CD4-positive, alpha-beta T cell treated with Interleukin-21 for 1 hour (primary cell): ENCODE measurements at places on chromosomes 3 and 15.
A peak's percentile ranks its signal among the peaks of the same experiment; 100 is the strongest.

DNA sequence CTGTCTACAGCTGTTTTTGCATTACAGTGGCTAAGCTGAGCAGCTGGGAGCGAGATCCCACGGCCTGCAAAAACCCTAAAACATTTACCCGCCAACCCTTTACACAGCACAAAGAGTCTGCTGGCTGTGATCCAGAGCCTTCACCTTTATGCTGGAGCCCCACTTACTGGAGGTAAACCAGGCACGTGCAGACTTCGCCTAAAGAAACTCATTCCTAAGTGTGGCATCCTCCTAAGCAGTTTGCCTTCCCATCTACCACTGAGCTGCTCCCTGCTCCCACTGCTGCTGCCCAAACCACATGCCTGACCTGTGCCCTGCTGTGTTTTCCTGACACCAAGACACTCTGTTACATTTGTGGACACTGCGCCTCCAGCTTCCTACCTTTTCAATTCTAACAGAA is 53.0 kb downstream of the CHSY1 start:
- no peak for DNase-seq

GRCh38 chr3:111952086-111952485 is 26.7 kb upstream of the ABHD10 start:
- no peak for DNase-seq

GRCh38 chr15:48875241-48875960 is 2.5 kb upstream of the EID1 start:
- DNase-seq: no peak

DNA sequence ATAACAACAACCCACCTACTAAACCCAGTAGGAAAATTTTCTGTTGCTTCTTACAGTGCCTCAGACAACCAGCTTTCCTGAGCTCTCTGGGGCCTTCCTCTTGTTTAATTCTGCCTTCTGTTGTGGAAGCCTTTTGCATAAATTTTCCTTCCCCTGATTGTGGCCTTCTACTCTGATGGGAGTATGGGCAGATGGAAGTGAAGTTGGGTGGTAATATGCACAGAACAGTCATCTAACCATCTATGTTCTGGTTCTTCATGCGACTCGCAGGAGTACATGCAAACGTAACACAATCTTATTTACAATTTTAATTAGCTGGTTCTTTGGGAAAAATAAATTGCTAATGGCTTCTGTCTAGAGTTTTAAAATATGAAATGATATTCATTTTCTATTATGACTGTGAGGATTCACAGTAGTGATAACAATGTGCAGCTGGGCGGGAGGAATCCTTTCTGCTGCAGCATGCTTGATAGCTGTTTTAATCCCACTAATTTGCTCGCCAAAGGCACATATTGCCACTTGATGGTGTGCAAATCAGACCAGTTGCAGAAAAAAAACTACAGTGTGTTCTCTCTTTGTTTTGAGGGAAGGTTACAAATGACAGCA is 311.5 kb upstream of the ROPN1 start:
- DNase-seq: no peak

- DNase-seq: no peak
Observed at GRCh38 chr3:126113733-126114442, 30.0 kb upstream of the SLC41A3 start.

GRCh38 chr3:99332718-99333117 is 305.7 kb upstream of the COL8A1 start:
- DNase-seq: no peak

GRCh38 chr15:74768771-74769342 is 13.0 kb upstream of the CSK start:
- peak; percentile 73 for DNase-seq

DNA sequence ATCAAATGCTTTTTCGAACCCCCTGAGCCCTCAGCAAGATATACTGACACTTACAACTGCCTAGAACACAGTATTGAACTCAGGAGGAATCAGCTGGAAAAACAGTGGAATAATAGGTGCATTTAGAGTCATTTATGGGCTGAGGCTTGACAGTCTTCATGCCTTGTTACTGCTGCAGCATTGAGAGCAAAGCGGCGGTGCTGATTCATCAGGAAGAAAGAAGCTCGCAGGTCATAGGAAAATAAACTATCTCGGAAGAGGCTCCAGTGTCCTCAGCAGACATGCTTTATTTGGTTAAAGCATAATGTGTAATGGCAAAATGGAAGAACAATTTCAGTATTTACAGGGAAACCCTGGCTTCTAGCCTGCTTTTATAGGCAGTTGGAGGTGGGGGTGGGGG is 30.1 kb upstream of the NEO1 start:
- no peak for DNase-seq

GRCh38 chr3:58625196-58625824 is 41.3 kb downstream of the FAM3D start:
- DNase-seq: no peak

- no peak for DNase-seq
Observed at GRCh38 chr3:150242220-150242936, 165.7 kb upstream of the TSC22D2 start.

- DNase-seq: no peak
Observed at GRCh38 chr3:39168156-39168780, 14.9 kb upstream of the CSRNP1 start.

- DNase-seq: no peak
Observed at GRCh38 chr3:148990236-148990635, 1.1 kb upstream of the GYG1 start.

- DNase-seq: peak; percentile 23
Observed at GRCh38 chr15:73982222-73982962, 9.7 kb downstream of the STOML1 start.

DNA sequence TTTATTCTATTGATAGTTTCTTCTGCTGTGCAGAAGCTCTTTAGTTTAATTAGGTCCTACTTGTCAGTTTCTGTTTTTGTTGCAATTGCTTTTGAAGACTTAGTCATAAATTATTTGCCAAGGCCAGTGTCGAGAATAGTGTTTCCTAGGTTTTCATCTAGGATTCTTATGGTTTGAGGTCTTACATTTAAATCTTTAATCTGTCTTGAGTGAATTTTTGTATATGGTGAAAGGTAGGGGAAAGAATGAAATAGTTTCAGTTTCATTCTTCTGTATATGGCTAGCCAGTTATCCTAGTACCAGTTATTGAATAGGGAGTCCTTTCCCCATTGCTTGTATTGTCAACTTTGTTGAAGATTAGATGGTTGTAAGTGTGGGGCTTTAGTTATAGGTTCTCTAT is 10.6 kb upstream of the GCSAM start:
- no peak for DNase-seq

- DNase-seq: no peak
Observed at GRCh38 chr15:25208735-25209134, 230.1 kb downstream of the UBE3A start.

- no peak for DNase-seq
Observed at GRCh38 chr15:62889734-62890505, 152.6 kb upstream of the TPM1 start.

DNA sequence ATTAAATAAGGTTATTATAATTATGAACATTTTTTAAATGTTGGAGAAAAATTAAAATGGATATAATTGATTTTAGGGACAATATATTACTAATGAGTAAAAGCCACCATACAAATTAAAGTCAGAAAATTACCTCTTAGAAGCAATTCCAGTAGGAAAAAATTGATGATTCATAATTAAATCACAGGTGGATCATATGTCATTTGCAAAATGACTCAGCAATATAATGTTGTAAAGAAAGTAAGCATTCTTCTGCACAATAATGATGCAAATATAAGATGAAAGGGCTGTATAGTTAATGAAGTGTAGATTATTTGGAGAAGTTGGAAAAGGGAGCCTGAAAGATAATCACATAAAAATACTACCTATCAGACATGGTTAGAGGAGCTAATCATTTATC is 25.8 kb downstream of the ZPLD1 start:
- no peak for DNase-seq

- no peak for DNase-seq
Observed at GRCh38 chr3:174596447-174596982, 262.6 kb upstream of the NAALADL2 start.

- no peak for DNase-seq
Observed at GRCh38 chr3:135246027-135246426, 451.0 kb downstream of the EPHB1 start.

- no peak for DNase-seq
Observed at GRCh38 chr15:98422130-98422478, 226.2 kb upstream of the IGF1R start.

GRCh38 chr3:197730200-197730599 is 6.5 kb downstream of the RUBCN start:
- DNase-seq: no peak

- DNase-seq: no peak
Observed at GRCh38 chr3:111737706-111738086, 121.4 kb upstream of the PHLDB2 start.

DNA sequence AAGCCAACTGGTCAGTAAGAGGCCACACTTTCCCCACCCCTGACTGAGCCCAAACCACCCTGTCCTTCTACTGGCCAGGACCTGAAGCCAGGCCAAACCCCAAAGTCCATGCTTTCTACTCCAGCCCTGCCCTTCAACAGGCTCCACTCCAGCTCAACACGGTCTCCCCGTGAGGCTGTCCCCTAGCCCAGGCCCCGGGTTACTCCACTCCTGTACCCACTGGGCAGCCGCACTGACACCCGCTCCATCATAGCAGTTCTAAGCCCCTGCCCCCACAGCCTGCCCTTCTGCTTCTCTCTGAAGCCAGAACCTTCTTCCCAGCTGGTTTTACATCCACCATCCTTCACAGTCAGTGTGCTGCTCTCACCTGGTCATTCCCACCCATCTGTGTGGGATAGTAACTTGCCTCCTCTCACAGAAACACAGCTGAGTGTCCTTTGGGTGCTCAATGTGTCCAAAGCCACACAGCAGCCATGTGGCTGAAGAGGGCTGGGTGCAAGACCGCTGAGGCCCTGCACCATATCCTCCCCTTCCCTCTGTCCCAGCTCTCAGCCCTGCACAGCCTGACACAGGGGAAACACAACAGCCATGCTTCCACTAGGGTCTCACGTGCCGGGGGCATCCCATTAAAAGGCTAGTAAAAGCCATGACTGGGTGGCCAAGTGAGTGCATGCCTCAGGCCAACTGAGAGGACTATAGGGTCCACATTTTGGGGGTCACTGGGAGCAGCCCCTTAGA is 38.1 kb downstream of the TLE3 start:
- no peak for DNase-seq

- DNase-seq: no peak
Observed at GRCh38 chr15:26392956-26393355, 379.9 kb downstream of the GABRB3 start.

DNA sequence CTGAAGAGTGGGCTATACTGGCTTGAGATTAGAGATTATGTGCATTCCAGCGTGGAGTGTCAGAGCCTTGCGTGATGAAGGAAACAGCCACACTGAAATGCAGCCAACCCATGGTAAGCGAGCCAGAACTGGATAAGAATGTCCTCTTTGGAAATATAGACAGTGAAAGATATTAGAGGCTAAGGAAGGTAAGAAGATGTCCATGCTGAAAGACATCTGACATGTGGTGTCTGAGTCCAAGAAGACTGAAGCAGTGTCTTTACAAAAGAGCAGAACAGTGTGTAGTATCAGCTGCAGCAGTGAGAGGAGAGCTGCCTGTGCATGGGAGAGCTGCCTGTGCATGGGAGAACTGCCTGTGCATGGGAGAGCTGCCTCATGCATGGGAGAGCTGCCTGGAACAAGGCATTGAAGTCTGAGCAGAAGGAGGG is 672.2 kb downstream of the DIPK2A start:
- DNase-seq: no peak

GRCh38 chr15:75677465-75678323 is 30.0 kb downstream of the SNX33 start:
- DNase-seq: no peak

DNA sequence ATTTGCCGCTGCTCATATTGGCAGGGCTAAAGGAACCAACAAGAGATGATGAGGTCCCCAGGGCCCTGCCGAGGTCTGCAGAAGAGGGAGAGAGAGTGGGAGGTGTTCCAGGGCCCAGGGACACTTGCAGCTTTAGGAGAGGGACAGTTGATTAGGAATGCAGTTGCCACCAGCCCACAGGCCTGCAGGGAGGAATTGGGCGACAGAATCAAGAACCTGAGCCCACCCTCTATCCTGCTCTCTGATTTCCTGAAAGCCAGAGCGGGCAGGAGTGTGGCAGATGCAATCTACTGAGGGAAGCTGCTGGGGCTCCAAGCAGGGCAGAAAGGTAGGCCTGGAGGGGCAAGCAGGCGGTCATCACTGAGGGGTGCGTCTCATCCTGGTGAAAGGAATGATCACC is 12.1 kb upstream of the PRR23E start:
- no peak for DNase-seq

DNA sequence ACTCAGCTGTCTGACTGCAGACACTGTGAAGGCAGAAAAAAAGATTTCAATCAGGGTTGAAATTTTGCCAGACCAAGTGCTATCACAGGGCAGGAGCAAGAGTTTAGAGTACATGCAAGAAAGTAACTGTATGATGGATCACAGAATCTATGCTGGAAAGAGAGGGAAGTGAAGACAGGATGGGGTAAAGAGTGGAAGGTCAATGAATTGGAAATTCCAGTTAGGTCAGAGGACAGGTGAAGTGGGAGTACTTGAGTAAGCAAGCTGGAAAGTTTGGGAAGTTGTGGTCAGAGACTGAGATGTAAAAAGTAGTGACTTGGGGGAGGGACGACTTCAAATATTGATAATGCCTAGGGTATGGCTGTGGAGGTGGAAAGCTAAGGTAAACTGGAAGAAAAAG is 7.2 kb downstream of the SPG11 start:
- DNase-seq: no peak

GRCh38 chr15:68725736-68726135 is 95.0 kb downstream of the ANP32A start:
- no peak for DNase-seq

DNA sequence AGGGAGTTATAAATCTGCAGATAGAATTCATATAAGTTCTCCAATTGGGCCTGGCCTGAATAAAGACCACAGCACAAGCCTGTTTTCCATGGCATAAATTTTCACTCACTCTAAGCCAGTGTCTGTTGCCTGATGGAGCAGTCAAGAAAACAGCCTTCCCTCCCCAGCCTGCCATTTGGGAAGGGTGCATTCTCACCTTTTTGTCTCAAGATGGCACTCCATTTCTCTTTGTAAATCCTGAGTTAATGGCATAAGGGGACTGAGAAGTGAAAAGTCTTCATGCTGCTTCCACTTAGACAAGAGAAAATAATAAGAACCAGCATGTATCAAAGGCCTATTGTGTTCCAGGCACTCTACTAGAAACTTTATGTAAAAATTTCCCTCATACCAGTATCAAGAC is 115.6 kb upstream of the MANF start:
- no peak for DNase-seq
